AG09319 (cell line): ENCODE measurements at places on chromosomes 3 and 15.

DNA sequence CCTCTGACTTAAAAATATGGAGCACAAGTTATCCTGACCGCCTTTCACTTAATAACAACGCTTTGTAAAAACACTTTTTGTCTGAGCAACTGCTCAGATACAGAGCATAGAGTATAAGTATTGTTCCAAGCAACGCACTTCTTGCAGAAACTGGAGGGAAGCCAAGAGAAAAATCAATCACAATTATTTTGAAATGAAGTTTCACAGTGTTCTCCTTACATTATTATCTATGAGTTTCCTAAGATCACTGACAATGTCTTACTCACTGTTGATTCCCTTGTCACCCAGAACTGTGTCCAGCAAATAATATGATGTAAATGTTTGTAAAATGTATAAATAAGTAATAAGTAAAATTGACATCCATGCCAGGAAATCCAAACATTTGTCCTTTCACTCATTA, 184.6 kb upstream of the GPR149 start:
- no peak for DNase-seq

GRCh38 chr3:68088636-68089035, 434.2 kb upstream of the SUCLG2 start:
- DNase-seq: no peak

- no peak for DNase-seq
Measured at GRCh38 chr15:34793901-34794300, 1.4 kb downstream of the ACTC1 start.

DNA sequence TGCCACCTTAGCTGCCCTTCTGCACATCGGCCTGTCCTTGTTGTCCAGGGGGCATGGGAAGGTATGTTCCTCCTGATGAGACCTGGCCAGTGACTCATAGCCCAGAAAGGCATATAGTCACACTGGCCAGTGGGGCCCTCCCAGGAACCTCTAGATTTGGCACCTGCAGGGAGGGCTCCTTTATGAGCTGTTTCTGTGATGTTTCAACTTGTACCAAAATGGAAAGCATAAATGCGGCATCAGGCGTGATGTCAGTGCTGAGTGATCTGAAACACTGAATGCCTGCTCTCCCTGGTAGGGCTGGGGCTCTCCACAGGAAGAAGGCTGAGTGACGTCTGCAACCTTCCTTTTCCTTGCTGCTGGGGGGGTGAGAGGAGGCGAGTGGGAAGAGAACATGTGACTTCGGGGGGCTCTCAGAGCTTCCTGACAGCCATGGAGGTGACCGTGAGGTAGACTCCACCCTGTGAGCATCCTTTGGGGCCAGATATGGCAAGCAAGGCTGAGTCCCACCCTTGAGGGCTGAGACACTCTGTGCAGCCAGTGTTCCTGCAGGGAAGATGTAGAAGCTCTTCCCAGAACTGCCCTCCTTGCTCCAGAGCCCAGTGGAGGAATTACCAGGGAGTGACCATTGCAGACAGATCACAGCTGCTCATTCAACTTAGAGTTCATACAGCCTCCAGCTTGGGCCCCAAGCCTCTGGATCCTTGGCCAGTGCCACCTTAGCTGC, 37.1 kb upstream of the APEH start:
- DNase-seq: no peak

- no peak for DNase-seq
Measured at GRCh38 chr15:67089217-67090193, 24.1 kb downstream of the SMAD3 start.

DNA sequence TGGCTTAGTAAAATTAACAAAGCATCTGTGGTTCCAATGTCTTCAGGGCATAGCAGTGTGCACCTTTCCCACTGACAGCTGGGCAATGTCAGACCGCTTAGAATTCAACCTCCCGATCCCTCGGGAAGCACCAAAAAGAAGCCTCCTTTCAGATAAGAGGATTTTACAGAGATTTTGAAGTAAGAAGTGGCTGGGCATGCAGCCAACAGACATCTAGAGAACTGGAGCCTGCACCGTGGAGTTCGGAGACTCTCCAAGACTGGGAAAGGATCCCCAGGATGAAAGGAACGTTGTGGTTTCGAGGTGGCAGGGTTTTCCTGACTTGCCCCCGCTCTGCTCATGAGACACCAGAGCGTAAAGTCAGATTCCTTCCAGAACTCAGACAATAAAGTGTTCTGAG, 5.3 kb downstream of the FAM174B start:
- no peak for DNase-seq

DNA sequence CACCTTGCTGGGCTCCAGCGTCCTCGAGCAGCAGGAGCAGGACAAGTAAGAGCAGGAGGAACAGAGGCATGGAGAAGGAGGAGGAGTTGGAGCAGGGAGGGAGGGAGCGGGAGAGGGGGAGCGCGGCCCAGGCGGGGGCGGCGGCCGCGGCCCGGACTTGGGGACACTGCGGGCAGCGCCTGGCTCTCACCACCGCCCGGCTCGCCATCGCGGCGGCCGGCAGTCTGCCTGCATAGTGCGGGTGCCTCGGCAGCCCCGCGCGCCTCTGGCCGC, 440 bp downstream of the DCBLD2 start:
- DNase-seq: peak; percentile 18

DNA sequence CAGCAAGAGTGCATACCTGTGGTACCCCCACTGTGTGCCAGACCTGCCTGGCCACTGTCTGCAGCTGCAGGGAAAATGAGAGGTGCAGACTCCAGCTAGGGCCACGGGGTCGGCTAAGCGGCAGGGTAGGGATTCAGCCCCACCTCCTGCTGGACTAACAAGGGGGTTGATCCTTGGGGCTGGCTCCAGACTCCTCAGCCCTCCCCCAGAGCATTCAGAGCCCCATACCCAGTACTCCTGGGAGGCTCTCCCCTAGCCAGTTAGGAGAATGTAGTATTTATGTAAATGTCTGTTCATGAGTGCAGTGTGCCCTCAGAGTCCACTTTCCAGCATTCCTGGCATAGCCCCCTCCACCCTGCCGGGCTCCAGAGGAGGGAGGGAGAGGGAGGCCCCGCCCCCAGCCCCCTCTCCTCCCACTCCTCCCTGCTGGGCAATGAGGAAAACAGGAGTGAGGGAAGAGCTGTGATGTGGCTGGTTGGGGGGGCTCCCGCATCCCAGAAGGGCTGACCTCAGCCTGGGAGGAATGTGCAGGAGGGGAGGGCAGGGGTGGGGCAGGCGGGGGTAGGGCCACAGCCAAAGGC, 4.5 kb upstream of the SEMA3B start:
- DNase-seq: peak; percentile 85

DNA sequence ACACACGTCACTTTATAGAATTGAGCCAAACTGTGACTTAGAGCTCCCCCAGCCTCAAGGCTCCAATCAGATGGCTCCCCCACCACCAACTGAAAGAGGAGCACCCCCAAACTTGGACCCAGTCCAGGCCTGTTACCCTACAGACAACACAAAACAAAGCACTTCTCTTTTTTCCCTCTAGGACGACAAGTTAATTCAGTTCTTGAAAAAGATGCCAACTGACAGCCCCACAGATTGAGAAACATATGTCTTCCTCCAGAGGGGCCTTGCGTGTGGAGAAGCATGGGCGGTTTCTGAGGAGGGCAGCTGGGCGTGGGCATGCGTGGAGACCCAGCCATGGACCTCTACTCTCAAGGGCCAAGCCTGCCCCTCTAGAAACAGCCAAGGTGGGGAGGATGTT, 229.5 kb downstream of the SHQ1 start:
- no peak for DNase-seq

DNA sequence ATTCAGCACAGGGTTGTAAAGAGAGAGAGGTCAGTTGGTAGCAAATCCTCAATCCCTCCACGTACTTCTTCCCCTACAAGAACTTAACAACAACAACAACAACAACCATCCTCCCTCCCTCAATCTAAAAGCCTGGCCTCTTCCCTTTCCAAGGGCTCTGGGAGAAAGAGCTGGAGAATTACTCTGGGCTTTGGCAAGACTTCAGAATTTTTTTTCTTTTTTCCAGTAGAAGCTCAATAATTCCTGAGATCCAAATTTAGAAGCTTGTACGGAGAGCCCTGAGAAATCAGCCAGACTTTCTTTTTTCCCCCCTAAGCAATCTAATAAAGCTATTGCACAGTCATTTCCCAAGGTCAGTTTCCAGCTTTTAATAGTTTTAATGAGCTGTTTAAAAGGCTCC, 95.8 kb upstream of the CACNA2D3 start:
- no peak for DNase-seq

- DNase-seq: no peak
Measured at GRCh38 chr3:17542591-17542990, 199.8 kb downstream of the TBC1D5 start.

DNA sequence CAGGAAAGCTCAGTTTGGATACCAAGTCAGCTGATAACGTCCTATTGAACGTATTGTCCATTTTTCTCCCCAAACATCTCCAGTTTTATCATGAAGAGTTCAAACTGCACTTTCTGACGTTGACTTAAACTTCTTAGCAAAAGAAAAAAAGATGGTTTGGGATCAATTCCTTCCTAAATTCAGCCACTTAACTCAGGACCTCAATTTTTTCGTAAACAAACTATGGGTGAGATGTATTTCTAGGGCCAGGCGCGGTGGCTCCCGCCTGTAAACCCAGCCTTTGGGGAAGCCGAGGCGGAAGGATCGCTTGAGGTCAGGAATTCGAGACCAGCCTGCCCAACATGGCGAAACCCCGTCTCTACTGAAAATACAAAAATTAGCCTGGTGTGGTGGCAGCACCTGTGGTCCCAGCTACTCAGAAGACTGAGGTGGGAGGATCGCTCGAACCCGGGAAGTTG, 464 bp upstream of the MRPS25 start:
- no peak for DNase-seq

DNA sequence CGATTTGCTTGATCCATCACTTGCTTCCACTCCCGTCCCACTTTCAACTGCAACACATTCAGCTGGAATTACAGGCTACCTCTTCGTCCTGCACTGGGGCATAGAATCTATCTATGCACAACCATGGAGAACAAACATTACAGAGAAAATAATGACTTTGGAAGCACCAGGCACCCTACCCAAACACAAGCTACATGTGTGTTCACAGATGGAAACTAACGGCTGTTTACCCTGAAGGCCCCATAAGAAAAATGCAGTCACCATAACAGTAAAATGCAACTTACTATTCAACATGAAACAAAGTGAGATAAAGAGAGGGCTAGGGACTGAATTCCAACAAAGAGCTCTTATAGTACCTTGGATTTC, 496.8 kb downstream of the FOXP1 start:
- no peak for DNase-seq

DNA sequence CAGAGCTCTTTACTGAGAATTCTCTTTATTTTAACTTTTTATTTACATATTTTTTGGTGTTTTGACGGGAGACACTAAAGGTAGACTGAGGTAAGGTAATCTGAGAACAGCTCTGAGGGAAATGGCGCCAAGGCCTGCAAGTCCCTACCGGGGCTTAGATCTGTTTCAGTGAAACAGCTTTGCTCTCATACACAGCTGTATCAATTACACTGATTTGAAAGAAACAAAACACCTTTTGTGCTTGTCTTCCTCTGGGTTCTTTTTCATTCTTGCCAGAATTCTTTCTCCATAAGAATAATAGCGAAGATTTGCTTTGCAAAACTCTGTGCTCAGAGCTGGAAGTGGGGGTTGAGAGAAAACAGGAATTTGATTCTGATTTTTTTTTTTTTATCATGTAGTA, 79.5 kb upstream of the PEX5L start:
- no peak for DNase-seq
